ENCODE measurements at places on chromosomes 1 and 21. TPM values are rescaled to one million over a fixed set of nuclear protein-coding genes. Genes with fewer than 3 reads are reported as not detected.

The OR2L8 gene
- not detected for total RNA-seq

The LMX1A gene
- not detected for total RNA-seq

The SMIM1 gene
- total RNA-seq: 4.2 TPM

GRCh38 chr1:67749844-67750690 lies 65.1 kb downstream of the GADD45A start:
- DNase-seq: no peak

The CLDN19 gene
- total RNA-seq: not detected

The COL8A2 gene
- 0.05 TPM for total RNA-seq

The FMO1 gene
- not detected for total RNA-seq

DNA sequence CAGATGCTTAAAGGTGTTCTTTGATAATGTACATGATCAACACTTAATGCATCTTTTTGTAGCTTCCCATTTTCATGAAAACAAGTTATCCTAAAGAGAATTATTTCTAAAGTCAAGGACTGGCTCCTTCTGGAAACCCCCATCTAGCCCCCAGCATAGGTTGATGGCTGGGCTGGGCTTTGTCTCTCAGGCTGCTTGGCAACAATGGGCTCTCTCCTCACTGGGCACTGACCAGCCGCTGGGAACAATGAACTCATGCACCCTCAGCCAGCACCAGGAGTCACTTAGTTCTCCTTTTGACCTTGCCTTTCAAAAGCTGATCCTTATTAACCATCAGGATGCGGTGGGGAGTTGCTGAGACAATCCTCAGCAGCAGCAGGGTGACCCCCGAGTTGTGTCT lies 293.0 kb upstream of the PLXNA2 start:
- DNase-seq: no peak

Measured in activated CD4-positive, alpha-beta T cell treated with anti-CD3 and anti-CD28 coated beads for 36 hours (primary cell).